ENCODE measurements at places on chromosomes 13 and 19.

GRCh38 chr19:40613690-40614621 is 12.8 kb downstream of the LTBP4 start:
- DNase-seq: peak; percentile 92

- DNase-seq: no peak
Observed at GRCh38 chr19:38506723-38507550, 73.4 kb downstream of the RYR1 start.

DNA sequence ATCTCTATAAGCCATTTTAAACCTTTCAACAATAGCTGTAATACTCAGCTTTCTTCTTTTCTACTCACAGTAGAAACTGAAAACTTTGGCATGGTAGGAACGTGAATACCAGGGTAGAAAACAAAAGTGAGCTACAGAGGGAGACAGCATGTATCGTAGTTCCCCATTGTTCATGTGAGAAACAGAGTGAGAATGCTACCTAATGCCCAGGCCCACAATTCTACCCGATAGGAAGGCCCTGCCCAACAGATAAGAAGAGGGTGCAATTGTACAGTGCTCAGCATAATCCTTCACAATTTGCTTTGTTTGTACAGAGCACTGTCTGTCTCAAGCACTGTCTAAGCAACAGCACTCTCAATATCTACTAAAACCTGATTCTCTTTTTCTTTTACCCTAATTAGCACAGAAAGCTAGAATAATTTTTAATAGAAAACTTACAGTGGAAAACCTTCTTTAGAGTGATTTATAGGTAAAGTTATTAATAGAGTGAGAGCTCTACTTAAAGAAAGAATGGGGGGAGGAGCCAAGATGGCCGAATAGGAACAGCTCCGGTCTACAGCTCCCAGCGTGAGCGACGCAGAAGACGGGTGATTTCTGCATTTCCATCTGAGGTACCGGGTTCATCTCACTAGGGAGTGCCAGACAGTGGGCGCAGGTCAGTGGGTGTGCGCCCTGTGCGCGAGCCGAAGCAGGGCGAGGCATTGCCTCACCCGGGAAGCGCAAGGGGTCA is 322.3 kb downstream of the EFNB2 start:
- no peak for DNase-seq

GRCh38 chr13:52827839-52828238 is 20.6 kb downstream of the PCDH8 start:
- no peak for DNase-seq

GRCh38 chr19:4196587-4197148 is 14.2 kb downstream of the ANKRD24 start:
- no peak for DNase-seq

DNA sequence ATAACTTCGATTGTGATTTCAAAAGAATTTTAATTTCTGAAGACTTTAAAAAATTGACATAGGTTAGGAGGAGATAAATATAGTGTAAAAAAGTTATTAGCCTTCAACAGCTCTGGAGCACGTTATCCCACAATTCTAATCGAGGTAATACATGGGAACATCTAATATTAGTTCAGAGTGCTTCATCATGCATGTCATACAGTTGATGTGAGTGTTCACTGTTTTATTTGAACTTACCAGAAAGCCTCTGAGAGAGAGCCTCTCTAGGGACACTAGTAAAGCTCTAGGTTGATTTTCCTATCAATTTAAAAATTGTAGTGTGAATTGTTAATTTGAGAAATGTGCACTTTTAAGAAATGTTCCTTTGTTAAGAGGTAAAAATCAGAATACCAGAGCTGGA is 140.4 kb downstream of the LMO7 start:
- DNase-seq: no peak

DNA sequence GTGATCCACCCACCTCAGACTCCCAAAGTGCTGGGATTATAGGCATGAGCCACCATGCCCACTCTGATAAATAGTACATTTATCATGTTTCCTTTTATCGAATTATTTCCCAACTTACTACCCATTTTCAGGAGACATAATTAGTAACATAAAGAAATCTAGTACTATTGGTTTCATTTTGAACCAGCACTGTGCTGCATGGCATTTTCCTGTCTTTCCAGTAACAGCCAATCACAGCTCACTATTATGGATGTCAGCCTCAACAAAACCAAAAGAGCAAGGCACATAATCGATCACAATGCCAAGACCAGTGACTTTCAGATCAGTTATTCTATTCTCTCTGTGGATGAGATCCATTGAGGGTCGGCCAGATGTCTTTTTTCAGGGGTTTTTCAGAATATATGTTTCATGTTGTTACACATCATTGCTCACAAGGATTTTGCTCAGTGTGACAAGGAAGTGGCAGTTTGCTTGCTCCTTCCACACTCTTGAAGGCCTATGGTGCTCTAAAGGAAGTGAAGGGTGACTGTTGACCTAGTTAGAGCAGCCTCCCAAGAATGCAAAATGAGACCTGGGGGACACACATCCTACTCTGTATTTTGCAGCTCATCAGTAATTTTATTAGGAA is 233.4 kb downstream of the KCNRG start:
- no peak for DNase-seq

DNA sequence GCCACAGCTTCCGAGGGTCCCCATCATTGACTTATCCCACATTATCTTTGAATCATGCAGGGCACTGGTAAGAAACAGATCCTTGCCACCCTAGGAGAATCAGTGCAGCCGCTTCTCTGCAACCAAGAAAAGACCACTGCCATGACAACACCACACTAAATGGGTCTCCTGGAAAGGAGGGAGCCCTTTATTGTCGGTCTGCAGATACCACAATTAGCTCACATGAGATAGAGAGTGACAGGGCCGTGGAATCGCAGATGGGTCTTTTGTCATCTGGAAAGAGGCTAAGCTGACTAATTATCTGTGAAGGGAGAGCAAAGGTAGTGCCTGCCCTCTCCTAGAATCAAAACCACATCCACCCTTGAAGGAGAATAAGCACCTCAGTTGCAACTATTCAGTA is 178.3 kb upstream of the MYO16 start:
- DNase-seq: no peak

- no peak for DNase-seq
Observed at GRCh38 chr13:76414320-76414719, 471.9 kb downstream of the KCTD12 start.

- no peak for DNase-seq
Observed at GRCh38 chr13:87093399-87093798, 577.8 kb upstream of the SLITRK5 start.

GRCh38 chr19:35531291-35531690 is 2.0 kb upstream of the GAPDHS start:
- DNase-seq: no peak

GRCh38 chr13:85347251-85347650 is 452.0 kb downstream of the SLITRK6 start:
- DNase-seq: no peak

DNA sequence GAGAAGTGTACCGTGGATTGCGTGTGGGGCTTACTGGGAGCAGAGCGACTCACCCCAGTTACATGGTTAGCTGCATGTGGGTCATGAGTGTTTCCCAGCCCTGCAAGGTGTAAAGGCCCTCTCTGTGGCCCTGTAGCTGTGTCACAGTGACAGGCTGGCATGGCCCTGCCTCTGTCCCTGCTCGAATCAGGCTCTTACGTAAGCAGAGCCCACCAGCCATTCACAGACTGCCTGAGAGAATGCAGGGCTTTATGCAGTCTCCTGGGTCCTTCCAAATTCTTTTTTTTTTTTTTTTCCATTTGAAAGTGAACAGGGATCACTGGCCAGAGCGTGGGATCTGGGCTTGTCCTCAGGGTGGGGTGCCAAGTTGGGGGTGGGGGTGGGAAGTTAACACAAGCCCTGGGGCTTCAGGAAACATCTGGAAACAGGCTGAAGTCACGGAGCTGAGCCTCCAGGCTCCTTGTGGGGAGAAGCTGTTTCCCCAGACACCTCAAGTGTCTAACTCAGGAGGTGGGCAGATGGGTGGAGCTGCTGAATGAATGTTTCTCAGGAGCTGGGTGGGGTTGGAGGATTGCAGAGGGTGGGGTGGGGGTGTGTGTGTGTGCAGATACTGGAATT is 13.4 kb downstream of the TECR start:
- DNase-seq: no peak

DNA sequence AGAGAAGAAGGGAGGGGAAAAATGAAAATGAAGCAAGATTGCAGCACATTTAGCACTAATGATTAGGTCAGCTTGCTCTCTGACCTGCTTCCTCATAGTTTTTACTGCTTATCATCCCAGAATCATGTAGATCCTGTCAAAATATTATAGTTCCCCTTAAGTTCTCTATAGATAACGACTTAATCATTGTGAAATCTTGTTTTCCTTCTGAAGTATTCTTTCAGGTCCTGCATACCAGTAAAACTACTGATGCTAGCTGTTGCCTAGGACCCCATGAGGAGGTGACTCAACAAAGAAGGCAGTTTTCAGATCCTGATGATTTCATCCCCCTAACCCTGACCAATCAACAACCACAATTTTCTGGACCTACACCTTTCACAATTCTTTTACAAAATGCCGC is 1131.7 kb downstream of the SLITRK5 start:
- no peak for DNase-seq

GRCh38 chr13:83568019-83568418 is 314.3 kb downstream of the SLITRK1 start:
- DNase-seq: no peak

DNA sequence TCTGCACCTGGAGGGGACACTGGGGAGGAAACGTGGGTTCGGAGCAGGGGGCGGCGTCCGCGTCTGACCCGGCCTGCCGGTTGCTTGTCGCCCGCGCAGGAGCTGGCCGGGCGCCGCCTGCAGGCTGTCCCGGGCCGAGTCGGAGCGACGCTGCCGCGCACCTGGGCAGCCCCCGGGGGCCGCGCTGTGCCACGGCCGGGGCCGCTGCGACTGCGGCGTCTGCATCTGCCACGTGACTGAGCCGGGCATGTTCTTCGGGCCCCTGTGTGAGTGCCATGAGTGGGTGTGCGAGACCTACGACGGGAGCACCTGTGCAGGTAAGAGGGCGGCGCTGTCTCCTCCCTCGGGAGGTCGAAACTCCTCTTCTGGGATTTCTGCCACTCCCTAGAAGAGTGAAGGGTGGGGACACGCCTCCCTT is 1.3 kb downstream of the ITGBL1 start:
- DNase-seq: no peak

DNA sequence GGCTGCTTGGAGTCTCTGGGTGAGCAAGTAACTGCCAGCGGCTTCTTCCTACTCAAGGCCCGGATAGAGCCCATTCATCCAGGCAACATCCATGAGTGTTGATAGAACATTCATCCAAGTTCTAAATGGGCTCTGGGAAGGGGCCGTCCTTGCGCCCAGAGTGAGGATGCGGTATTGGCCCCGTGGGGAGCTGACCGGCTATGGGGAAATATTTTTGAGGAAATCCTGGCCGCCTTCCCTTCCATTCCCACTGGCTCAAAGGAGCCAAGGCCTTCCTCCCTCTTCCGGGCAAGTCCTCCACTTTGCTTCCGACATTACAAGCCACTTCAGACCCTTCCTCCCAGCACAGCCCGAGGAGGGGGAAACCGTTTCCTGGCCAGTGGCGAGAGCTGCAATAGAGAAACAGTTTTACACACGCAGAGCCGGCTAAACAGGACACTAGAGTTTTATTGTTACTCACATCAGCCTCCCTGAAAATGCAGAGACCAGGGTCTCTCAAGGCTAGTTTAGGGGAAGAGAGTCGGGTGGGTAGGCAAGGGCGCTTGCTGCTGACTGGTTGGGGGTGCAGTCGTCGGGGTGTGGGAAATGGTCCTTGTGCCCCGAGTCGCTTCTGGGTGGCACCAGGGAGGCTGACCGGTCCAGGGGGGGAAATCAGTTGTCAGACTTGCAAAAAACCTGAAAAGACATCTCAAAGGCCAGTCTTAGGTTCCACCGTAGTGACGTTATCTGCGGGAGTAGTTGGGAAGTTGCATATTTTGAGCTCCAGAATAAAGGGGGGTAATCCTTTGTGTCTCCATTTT is 37.5 kb downstream of the C13orf46 start:
- no peak for DNase-seq

GRCh38 chr19:42857544-42857867 is 22.0 kb downstream of the PSG1 start:
- no peak for DNase-seq

GRCh38 chr13:66301006-66301405 is 929.1 kb downstream of the PCDH9 start:
- no peak for DNase-seq

GRCh38 chr19:47765523-47766358 is 12.8 kb upstream of the SELENOW start:
- peak; percentile 16 for DNase-seq

- peak; percentile 91 for DNase-seq
Observed at GRCh38 chr19:43562698-43563241, 12.6 kb downstream of the XRCC1 start.

DNA sequence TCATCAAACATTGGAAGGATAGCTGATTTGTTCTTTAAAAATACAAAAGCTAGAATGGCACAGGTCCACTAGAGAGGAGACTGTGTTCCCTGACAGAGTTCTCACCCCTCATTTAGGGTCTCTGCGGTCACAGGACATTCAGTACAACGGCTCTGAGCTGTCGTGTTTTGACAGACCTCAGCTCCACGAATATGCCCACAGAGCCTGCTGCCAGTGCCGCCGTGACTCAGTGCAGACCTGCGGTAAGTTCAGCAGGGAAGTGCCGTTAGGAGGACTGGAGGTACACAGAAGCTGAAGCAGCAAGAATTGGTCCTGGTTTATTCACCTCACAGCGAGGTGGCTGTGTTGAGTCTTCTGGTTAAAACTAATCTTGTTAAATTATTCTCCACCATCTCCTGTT is 90.0 kb downstream of the TNFRSF19 start:
- DNase-seq: no peak

DNA sequence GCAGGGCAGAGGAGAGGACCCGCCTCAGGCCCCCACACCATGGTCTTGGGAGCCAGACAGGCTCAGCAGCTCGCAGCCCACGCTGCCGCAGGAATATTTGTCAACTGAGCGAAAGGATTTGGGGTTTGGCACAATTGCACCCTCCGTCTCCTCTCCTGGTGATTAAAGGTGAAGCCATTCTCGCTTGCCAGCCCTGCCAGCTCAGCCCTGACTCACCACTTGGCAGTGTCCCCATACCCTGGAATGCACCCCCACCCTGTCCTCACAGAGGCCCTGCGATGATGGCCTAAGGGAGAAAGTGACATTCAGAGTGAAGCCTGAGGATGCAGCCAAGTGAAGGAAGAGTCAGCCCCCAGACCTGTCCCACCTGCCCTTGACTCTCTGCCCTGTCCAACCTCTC is 18.8 kb downstream of the CYTH2 start:
- DNase-seq: peak; percentile 55

- DNase-seq: no peak
Observed at GRCh38 chr13:111640006-111640405, 319.6 kb downstream of the TEX29 start.

DNA sequence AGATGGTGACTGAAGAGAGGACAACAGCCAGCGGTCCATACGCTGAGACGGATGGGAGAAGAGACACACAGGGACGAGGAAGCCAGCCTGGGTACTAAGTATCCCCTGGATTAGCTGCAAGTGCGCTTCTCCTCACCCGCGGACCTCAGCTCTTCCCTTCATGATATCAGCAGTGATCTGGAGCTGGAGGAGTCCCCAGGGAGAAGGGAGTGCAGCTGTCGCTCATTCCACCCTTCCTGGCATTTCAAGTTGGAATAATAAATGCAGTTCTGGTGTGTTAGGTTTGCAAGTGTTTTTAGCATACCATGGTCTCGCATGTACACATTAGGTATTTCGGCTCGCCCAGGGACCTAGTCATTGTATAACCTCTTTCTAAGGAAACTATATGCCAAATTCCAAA is 88.5 kb upstream of the C1QTNF9B start:
- DNase-seq: no peak
